ENCODE measurements at places on chromosomes 13 and 19.
A peak's percentile ranks its signal among the peaks of the same experiment; 100 is the strongest.

DNA sequence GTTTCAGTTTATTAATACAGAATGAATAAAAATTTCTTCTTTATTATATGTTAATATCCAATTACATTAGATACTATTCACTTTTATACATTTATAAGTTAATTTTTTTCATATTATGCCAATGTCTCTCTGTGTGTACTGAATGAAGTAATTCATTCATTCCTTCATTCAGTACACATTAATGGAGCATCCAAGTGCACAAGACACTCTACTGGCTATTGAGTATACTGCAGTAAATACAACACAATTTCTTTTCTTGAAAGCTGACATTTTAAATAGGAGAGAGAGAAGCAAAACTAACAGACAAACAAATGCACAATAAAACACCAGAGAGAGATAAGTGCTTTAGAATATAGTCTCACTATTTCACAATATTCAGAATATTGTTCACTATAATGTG is 1038.3 kb upstream of the SPRY2 start:
- DNase-seq = no peak

- DNase-seq = no peak
Observed at GRCh38 chr13:90055121-90055520, 1292.4 kb upstream of the MIR17HG start.

- no peak for DNase-seq
Observed at GRCh38 chr19:48444936-48445200, 915 bp upstream of the GRWD1 start.

GRCh38 chr19:46374536-46375475 is 27.9 kb downstream of the PPP5C start:
- no peak for DNase-seq

- no peak for DNase-seq
Observed at GRCh38 chr13:100667894-100668293, 6.7 kb downstream of the TMTC4 start.

GRCh38 chr13:70788074-70788473 is 679.8 kb upstream of the KLHL1 start:
- DNase-seq = no peak

DNA sequence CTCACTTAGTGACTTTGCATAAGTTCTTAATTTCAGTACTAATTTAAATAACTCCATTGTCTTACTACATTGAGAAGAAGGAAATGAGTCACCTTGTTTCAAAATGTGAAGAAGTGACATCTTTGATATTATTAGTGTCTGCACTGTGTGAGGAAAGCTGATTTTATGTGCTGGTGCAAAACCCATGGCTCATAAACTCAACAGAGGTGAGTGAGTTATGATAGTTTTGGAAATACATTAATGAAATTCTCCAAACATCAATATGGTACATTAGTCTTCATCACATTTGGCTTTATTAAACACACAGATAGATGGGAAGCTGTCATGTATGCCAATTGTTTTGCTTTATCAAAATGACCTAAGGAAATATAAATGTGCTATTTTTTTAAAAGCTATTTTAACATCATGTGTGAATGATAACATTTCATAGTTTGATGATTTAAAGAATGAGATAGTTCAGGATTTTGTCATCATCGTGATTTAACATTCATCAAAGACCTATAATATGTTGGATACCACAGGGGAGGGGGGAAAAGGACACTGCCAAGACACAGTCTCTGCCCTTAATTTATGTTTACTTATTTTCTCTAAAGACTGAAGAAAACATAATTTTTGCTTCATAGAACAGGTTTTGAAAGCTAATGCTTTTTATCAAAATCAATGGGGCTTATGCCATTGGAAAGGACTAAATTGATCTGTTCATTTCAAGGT is 902.3 kb upstream of the SLITRK1 start:
- no peak for DNase-seq

DNA sequence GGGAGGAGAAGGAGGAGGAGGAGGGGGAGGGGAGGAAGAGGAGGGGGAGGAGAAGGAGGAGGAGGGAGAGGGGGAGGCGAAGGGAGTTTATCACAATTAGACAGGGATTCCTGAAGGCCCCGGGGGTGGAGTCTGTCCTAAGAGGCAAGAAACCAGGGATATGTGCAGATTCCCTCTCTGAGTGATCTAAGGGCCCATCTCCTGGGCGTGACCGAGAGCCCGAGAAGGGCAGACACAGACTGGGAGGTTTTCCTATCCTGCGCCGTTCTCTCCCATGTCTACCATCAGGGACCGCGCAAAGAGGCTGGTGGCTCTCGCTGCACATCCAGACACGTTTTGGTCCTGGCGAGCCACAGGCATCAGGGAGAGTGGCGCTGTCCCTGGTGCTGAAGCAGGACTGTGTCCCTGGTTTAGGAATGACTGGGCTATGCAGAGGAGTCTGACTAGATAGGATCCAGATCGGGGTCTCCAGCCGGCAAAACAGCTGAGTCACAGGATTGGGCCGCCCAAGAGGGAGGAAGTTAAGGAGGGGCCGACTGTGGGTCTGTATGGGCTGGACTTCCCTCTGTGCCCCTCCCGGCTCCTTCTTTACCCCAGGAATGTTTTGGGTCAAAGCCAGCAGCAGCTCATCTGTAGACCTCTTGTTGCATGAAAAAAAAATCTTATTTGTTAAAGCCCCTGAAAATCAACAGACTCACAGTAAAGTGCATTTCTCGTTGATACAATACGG is 17.9 kb upstream of the ZNF175 start:
- peak; percentile 63 for DNase-seq

DNA sequence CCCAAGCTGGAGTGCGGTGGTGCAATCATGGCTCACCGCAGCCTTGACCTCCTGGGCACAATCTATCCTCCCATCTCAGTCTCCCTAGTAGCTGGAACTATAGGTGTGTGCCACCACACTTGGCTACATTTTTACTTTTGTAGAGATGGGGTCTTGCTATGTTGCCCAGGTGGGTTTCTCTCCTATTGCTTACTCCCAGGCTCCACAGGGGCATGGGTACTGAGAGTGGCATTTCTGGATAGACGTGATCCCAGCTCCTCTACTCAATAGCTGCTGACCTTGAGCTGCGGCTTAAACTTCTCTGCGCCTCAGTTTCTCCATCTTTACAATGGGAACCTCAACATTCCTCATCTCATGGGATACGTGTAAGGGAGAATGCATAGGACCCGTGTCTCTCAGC is 11.6 kb downstream of the MVB12A start:
- no peak for DNase-seq

- DNase-seq = no peak
Observed at GRCh38 chr13:113407531-113408393, 43.8 kb upstream of the GRTP1 start.

DNA sequence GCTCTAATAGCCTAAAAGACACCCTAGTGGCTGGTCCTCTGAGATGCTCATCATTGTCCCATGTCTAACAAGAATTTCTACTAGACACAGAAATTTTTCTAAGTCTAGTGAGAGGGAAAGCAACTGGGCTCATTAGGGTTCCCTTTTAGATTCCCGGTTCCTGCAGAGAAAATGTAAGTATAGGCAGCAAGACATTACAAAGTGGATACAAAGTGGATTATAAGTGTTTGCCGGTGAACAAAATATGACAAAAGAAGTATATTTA is 20.8 kb upstream of the TMTC4 start:
- DNase-seq = no peak

DNA sequence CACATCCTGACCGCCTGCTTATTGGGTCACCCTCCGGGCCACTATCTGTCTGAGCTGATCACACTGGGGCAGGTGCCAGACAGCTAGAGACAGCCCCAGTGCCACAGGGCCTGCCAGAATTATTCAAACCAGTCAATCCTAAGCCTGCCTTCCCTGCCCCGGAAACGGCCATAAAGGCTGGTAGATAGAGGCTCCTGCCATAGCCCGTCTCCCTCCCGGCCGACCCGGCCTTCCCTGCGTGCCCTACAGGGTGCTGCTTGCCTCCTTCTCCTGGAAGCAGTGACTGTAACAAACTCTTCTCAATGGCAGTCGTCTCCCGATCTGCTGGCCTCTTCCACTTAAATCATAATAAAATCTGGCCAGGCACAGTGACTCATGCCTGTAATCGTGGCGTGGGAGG is 158.6 kb upstream of the SOX1 start:
- no peak for DNase-seq

- DNase-seq = no peak
Observed at GRCh38 chr13:51237386-51237785, 15.2 kb downstream of the FAM124A start.

- peak; percentile 48 for DNase-seq
Observed at GRCh38 chr19:3809881-3810707, 23.9 kb upstream of the MATK start.

DNA sequence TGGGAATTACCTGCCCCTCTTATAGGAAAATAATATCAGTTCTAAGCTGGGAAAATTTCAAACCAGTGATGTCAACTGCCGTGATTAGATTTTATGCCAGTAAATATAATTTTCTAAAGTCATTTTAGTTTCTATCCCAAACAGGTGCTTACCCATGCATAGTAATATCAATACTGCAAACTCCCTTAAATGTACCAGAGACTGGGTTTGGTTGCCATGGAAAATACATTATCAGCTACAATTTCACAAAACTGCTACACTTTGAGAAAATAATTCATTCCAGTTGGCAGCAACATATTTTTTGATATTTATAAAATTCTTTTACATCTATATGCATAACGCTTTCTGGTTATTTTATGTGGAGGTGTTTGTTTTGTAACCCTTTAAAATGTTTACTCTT is 143.5 kb downstream of the SLC7A1 start:
- DNase-seq = no peak

- no peak for DNase-seq
Observed at GRCh38 chr19:47375694-47376588, 26.8 kb downstream of the DHX34 start.

- DNase-seq = no peak
Observed at GRCh38 chr13:59441596-59442280, 722.0 kb downstream of the DIAPH3 start.
